ENCODE measurements at places on chromosomes 1 and 21.
A peak's percentile ranks its signal among the peaks of the same experiment; 100 is the strongest.

GRCh38 chr1:179007233-179007632, 18.5 kb upstream of the FAM20B start:
- DNase-seq = no peak

- DNase-seq = peak; percentile 30
Measured at GRCh38 chr21:15004721-15005370, 60.0 kb downstream of the NRIP1 start.

DNA sequence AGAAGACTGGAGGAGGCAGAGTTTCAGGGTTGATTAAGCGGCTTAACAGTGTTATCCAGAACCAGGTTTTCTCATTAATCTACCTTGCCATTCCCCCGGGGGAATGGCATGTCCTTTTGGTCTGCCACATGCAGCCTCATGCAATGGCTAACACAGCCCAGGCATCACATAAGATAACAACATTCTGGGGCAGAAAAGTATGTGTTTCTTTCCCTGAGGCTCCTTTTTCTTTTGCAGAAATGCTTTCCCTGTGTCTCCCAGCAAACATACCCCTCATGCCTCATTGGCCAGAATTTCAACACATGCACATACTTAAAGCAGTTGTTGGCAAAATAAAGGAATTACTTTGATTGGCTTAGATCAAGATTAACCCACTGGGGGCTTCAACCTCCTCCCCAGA, 98.6 kb downstream of the OMA1 start:
- DNase-seq = no peak

DNA sequence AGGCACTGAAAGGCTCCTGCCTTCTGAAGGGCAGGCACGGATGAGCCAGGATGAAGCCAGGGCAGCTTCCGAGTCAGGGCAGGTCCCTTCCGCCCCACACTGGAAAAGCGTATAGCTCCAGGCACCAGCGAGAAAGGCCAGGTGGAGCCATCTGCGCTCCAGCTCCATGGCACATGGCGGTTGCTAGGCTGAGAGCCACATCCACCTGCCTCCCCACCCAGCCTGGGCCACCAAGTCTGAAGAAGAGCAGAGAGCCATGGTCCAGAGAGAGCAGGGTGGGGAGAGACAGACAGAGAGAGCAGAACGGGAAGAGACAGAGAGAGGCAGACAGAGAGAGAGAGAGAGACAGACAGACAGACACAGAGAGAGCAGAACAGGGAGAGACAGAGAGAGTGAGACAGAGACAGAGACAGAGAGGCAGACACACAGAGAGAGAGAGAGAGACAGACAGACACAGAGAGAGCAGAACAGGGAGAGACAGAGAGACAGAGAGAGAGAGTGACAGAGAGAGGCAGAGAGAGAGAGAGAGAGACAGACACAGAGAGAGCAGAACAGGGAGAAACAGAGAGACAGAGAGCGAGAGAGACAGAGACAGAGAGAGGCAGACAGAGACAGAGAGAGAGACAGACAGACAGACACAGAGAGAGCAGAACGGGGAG, 5.2 kb downstream of the FNDC10 start:
- no peak for DNase-seq

- peak; percentile 42 for DNase-seq
Measured at GRCh38 chr1:11134251-11134897, 34.7 kb upstream of the EXOSC10 start.

- DNase-seq = no peak
Measured at GRCh38 chr1:226274138-226274537, 34.8 kb downstream of the LIN9 start.

- DNase-seq = no peak
Measured at GRCh38 chr1:209473025-209473424, 110.5 kb upstream of the CAMK1G start.

GRCh38 chr1:2391931-2392509, 379 bp downstream of the RER1 start:
- no peak for DNase-seq

DNA sequence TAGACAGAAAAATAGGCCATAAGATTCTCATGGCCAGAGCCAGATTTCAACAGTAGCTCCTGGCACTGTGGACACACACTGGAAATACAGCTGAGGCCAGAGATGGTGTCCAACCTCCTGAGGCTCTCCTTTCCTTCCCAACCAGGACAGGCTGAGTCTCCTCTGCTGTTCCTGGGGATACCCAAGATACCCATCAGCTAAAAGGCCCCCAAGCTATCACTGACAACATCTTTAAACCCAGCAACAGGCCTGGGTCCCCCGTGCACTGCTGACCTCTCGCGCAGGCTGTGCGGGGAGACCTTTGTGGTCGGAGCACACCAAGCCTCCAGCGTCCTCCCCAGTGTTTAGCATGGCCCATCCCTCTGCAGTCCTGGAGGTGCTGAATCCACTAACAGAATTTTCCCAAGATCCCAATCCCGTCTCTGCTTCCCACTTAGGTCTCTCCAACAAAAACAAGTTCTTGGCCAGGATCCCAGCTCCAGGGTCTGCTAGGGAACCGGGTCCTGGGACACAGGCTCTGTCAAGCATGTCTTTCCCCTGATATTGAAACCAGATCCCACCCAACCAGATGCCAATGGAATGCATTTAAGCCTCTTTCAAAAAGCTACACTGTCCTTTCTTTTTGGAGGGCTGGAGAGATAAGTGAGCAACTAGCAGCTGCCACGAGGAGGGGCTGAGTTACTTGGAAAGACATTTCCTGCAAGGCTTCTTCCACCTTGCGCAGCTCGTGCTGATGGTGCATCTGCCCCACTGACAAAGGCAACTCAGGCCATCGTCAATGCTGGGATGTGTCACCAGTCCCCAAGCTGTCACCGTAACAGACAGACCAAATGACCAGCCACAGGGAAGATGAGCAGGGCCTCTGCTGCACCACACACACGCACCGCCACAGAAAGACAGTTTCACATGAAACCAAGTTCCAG, 73.2 kb downstream of the BCAR3 start:
- DNase-seq = no peak

DNA sequence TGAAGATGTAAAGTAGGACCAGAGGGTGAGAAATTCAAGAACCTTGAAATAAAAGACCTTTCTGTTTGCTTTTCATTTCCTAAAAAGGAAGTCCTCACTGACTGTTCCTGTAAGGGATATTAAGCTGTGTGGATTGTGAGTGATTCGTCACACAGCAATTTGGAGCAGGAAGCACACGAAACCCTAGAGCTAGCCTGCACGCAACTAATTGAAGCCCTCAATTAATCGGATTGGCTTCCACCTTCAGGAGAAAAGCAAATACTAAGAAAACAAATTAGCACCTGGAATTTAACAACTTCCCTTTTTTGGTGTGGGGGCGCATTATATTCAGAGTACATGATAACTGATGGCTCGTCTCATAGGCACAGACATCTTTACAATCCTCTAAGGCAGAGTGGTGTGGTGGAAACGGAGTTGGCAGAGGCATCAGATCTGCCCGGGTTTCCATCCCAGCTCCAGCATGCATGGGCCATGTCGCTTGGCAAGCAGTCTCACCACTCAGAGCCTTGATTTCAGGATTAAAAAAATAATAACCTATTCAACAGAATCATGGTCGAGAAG, 95.2 kb downstream of the KCNJ15 start:
- peak; percentile 70 for DNase-seq

DNA sequence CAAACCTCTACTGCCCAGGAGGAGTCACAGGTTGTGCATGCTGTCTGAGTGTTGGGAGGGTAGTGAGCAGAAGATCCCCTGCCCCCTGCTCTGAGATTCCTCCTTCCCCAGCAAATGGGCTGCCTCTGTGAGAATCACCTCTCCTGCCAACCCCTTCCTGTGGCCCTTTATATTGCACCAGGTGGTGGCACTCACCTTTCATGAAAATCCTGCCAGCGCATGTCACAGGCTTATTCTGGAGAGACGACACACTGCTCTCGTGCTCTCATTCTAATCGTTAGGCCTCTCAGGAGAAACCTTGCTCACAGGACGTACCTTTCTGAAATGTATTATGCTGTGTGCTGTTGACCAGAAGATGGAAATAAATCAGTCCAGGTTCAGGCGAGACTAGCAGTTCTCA, 113.7 kb downstream of the RGL1 start:
- no peak for DNase-seq

- no peak for DNase-seq
Measured at GRCh38 chr1:65527190-65527589, 106.7 kb downstream of the LEPR start.

GRCh38 chr1:181456551-181456950, 26.8 kb upstream of the CACNA1E start:
- no peak for DNase-seq

- no peak for DNase-seq
Measured at GRCh38 chr1:204567071-204567470, 50.9 kb downstream of the MDM4 start.

DNA sequence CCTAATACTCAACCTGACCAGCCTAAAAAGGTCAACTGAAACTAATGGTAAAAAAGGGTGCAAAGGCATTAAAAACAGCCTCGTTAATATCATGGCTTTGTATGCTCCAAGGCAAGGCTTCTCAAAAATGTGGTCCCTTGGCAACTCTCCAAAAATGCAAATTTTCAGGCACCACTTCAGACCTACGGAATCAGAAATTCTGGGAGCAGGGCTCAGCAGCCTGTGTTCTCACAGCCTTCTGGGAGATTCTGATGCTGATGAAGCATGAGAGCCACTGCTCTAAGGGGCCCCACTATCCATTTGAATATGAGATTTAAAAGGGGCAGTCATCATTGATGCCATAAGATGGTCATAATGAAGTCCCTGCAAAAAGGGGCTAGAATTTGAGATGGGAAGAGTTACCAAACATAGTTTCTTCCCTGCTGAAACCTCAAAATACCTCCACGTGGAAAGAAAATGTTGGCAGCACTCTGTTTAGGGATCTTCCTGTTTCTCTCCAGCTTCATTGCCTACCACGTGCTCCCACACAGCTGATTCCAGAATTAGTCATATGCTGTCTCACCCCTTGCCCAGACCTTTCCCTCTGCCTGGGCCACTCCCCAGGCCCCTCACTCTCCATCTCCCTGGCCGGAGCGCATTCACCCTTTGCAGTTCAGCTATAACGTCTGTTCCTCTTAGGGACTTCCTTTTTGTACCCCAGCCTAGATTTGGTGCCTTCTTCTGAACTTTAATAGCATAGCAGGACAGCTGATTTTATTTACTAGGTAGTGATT, 46.7 kb downstream of the PHC2 start:
- DNase-seq = no peak

- DNase-seq = no peak
Measured at GRCh38 chr1:56450004-56450666, 129.2 kb downstream of the PLPP3 start.

DNA sequence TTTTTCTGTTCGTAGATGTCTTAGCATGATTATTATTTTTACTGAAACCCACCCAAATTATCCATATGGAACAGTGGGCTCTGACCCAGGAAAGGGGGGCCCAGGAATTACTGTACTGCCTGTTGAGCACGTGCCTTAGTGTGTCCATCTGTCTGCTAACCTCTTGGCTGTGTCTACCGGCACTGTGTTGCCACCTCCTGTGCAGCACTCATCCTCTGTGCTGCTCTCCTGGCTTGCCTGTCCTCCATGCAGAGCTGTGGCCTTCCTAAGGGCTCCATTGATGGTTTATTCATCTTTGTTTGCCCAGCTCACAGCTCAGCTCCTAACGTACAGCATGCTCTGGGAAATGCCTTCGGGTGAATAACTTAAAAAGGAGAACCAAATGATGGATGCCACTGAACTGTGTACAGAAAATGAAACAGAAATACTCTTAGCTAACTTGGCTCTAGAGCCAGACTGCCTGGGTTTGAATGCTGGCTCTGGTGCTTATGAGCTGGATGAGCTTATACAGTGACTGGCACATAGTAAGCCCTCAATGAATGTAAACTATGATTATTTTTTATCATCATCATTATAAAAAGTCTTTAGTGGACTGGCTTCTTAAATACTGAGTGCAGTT, 11.4 kb upstream of the RPTN start:
- DNase-seq = no peak

DNA sequence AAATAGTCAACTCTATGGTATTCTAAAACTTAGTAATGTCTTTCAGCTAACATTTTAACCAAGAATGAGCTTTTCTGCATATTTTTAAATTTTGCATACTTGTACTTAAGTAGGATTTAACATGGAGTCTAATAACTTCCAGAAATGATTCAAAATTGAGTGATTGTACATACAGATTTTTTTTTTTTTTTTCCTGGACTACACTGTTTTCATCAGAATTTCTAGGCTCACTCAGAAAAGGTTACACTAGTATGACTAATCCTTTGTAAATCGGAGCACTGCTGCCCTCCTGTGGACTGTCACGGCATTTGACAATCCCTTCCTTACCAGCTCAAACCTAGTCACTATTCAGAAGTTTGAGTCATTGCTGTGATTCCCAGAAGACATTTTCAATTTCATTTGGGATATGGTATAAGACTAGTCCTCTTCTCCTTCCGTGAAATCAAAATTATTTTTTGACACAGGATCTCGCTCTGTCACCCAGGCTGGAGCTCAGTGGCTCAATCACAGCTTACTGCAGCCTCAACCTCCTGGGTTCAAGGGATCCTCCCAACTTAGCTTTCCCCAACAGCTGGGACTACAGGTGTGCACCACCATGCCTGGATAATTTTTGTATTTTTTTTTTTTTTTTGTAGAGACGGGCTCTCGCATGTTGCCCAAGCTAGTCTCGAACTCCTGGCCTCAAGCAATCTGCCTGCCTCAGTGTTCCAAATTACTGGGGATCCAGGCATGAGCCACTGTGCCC, 45.5 kb downstream of the CD46 start:
- peak; percentile 76 for DNase-seq

GRCh38 chr1:43319766-43320165, 17.9 kb upstream of the MPL start:
- no peak for DNase-seq

- no peak for DNase-seq
Measured at GRCh38 chr1:174764191-174764590, 235.6 kb upstream of the CACYBP start.

- peak; percentile 24 for DNase-seq
Measured at GRCh38 chr1:246987083-246987690, 20.7 kb downstream of the ZNF695 start.

Data from RCC 7860 (cell line).